Activated CD4-positive, alpha-beta T cell treated with anti-CD3 and anti-CD28 coated beads, Interleukin-2, amount 10 ng/mL, durations not matched to agents 7 days and 5 days (primary cell): ENCODE measurements at places on chromosomes 12 and 14. TPM values are rescaled to one million over a fixed set of nuclear protein-coding genes. Genes with fewer than 3 reads are reported as not detected.

The TMEM121 gene
- 4.6 TPM for total RNA-seq

The SHMT2 gene
- 137 TPM for total RNA-seq

The FOXA1 gene
- not detected for total RNA-seq

The OLR1 gene
- not detected for total RNA-seq
